ENCODE measurements at places on chromosomes 4 and X. TPM values are rescaled to one million over a fixed set of nuclear protein-coding genes. Genes with fewer than 3 reads are reported as not detected.

The AKAP14 gene
- total RNA-seq = 1.4 TPM

The SLITRK2 gene
- total RNA-seq = 9.7 TPM

The ANKRD50 gene
- total RNA-seq = 114 TPM

The MAGEC3 gene
- total RNA-seq = 0.47 TPM

The STOX2 gene
- total RNA-seq = 42.3 TPM

The FAM149A gene
- total RNA-seq = 38.8 TPM

The FRAS1 gene
- 7.0 TPM for total RNA-seq

The CORIN gene
- total RNA-seq = 0.62 TPM
